ENCODE measurements at places on chromosomes 2 and 18.

GRCh38 chr2:199085261-199085660 lies 372.5 kb downstream of the SATB2 start:
- no peak for DNase-seq

DNA sequence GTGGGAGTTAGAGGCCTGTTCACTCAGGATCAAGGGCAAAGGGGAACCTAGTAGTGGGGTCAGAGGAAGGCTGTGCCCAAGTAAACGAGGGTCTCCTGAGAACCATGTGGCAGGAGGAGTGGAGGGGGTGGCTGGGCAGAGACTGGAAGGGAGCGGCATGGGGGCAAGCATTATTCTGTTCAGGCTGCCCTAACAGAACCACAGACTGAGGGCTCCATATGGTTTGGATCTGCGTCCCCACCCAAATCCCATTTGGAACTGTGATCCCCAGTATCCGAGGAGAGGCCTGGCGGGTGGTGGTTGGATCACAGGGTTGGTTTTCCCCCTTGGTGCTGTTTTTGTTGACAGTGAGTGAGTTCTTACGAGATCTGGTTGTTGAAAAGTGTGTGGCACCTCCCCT lies 287.0 kb downstream of the PHLPP1 start:
- DNase-seq: no peak

- DNase-seq: no peak
These were observed 268.9 kb downstream of the PLCL1 start for GRCh38 chr2:198073253-198073652.

GRCh38 chr2:240893363-240893844 lies 2.6 kb downstream of the MAB21L4 start:
- no peak for DNase-seq

DNA sequence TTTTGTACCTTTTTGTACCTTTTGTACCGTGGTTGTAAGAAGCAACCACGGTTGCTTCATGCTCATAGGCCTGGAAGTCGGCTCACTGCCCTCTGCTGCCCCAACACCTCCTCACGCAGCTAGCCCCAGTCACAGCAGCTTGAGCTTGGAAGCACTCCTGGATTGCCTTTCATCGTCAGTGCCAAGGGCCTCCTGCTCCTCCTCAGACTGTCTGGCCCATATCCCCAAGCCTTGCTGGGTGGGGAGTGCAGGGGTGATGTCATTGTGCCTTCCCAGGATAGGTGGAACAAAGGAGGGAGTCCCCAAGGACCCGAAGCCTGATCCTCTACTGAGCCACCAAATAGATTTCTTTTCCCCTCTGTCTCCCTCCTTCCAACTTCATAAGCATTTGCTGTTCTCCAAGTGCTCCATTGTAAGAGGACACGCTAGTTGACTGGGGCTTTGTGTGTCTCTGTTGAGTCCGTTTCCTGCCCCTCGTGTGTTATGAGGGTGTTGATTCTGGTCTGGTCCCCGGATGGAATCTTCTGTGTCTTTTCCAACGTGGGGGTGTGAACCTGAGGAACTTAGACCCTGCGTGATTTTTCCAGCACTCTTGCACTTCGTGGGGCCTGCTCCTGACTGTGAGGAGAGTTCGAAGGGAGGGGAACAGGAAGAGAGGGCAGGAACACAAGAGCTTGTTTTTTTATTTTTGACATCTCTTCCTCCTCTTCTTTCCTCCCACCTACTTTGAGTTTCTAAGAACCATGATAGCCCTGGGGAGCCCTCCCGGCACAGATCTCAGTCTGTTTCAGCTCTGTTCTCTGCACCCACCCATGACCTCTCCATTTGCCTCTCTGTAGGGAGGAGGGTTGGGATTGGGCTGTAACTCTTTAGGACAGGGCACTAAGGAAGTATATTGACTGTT lies 127.2 kb upstream of the EML6 start:
- no peak for DNase-seq

DNA sequence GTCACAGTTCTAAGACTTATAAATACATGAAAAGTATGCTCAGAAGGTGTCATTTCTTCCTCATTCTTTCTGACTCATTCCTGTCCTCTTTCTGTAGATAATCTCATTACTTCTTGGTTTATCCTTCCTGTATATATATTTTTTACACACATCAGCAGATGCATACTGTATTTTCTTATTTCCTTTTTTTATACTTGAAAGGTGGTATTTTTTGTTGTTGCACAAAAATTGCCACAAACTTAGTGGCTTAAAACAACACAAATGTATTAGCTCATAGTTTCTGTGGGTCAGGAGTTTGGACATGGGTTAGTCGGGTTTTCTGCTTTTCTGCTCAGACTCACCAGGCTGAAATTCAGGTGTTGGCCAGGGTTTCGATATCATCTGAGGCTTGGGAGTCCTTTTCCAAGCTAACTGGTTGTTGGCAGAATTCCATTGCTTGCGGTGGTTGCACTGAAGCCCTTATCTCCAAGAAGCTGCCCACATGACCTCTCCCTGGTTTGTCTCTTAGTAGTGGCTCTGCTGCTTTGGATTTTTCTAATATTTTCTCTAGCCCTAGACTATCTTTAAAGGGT lies 162.6 kb downstream of the FMNL2 start:
- no peak for DNase-seq

- no peak for DNase-seq
These were observed 45.2 kb downstream of the STRADB start for GRCh38 chr2:201496785-201497184.

DNA sequence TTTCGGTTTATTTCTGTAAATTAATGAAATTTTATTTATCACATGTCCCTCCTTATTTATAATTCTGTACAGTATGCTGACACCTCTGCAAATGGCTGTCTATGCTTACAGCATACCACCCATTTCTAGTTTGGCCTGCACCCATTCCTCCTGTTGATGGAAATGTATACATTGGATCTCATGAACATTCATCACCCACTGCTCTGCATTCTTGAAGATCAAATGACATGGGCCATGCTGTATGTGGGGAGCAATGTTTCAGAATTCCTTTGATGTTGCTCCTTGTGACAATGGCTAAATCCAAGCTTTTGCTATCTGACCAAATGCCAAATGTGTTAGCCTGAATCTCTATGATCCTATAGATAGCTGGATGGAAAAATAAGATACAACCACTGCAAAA lies 55.3 kb upstream of the ITGB6 start:
- DNase-seq: no peak

- no peak for DNase-seq
These were observed 584.2 kb downstream of the GALR1 start for GRCh38 chr18:77833807-77834206.

- DNase-seq: no peak
These were observed 148.0 kb upstream of the SLC14A2 start for GRCh38 chr18:45467293-45467692.

GRCh38 chr2:35378791-35379190 lies 976.8 kb upstream of the CRIM1 start:
- no peak for DNase-seq

- no peak for DNase-seq
These were observed 59.4 kb upstream of the SIX2 start for GRCh38 chr2:45068571-45069140.

DNA sequence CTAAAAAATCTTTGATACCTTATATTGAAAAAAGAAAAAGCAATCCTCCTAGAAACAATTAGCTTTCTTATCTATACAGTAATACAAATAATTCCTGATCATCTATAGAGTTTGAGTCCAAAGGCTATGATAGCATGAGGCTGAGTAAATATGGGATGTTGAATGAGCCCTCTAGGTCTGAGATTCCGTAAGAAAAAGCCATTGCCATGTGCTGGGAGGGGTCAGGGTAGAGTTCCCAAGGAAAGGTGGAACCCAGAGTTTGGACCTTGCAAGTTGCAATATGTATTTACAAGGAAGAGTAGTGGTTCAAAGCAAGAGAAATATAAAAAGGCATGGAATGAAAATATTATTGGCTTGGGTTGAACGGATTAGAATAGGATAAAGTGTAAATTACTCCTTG lies 178.1 kb downstream of the DCC start:
- DNase-seq: no peak

DNA sequence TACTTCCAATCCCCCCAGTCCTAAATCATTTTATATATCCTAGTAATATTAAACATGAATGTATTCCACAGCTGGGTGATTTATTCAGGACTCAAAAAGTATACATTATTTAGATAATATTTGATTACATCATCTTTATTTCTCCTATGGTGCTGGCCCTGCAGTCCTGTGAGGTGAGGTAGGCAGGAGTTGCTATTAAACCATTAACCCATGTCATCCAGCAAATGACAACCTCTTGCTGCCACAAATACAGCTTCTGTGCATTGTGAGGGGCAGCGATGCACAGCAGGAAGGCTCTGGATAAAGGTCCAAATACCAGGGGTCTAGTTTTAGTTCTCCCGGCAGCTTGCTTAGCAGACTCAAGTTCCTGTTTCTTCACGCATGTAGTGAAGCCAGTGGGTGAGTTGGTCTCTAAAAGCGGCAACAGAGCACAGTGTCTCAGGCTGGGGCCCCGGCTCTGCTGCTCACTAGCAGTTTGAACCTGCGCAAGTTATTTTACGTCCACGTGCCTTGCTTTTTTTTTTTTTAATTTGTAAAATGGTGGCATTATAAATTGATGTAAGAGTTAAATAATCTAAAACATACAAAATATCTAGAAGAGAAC lies 36.1 kb downstream of the INSIG2 start:
- DNase-seq: no peak

GRCh38 chr18:26719896-26720295 lies 145.6 kb downstream of the AQP4 start:
- DNase-seq: no peak

DNA sequence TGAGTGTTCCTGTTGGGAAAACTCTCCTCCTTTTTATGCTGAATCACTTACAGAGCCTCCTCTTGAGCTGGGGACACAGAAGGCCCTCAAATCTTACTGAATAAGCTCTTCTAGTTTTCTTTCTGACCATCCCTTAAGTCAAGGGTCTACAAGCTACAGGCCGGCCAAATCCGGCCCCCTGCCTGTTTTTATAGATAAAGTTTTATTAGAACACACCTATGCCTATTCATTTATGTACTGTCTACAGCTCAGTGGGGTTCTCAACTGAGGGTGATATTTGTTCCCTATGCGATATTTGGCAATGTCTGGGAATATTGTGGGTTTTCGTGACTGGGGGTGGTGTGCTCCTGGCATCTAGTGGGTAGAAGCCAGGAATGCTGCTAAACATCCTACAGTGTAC lies 14.0 kb downstream of the CDC42EP3 start:
- no peak for DNase-seq

DNA sequence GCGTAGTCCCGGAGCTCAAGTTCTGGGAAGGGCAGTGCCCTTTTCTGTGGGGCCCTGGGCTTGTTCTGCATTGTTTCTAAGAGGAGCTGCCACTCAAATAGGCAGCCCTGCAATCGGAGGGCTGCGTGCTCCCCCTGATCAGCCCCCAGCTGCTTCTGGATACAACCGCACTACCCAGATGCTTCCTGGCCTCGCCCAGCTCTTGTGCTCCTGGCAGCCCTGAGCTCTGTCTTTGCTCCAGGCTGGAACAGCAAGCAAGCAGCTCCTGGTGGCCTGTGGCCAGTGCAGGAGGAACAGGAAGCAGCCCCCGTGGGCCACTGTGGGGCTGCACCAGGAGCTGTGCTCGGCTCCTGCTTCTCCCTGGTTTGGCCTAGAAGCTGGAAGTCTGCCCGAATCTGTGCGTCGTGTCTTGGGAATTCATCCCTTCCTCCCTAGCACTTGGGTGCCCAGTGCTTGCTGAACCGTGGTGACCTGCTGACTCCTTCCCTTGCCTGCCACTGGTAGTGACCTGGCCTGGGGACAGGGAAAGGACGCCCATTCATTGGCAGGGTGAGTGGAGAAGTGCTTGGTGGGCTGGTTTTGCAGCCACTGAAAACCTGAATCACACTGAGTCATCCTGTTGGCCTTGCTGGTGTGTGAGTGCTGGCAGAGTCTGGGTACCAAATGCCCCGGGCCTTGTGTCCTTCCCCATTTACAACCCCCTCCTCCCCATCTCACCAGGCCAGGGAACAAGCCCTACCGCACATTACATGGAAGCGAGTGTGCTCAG lies 27.3 kb upstream of the NTSR2 start:
- no peak for DNase-seq

GRCh38 chr2:28433935-28434599 lies 41.4 kb downstream of the FOSL2 start:
- no peak for DNase-seq

DNA sequence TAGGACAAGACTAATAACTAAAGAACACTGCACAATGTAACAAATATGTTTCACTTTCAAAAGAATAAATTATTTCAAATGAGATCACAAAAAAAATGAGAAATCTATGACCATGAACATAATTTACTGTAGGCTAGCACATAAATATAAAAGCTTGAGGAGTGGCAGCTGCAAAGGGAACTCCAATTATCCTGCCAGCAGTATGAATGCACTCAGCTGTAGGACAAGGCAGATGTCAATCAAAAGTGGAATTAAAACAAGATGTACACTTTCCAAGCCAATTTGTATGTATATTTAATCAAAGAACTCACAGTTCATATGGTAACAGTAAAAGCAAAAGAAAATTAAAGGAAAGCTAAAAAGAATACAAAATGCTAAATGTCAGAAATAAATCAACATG lies 76.6 kb upstream of the NCKAP5 start:
- DNase-seq: no peak

DNA sequence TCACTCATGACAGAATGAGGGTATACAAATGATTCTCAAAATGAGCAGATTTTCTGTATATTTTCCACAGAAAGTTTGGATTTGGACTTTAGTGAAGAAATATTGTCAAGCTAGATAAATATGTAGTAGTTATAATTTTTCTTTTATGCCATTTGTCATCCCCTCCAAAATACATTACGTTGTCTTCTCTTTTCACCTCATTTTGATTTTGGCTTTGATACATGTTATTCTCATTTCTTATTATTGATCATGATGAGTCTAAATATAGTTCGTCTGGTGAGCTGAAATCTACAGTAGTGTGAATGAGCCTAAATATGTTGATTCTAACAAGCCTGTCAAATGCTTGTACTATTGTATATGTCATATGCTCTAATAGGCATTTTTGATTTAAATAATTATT lies 12.3 kb downstream of the DDX1 start:
- no peak for DNase-seq

GRCh38 chr2:157283468-157283867 lies 26.0 kb downstream of the GALNT5 start:
- no peak for DNase-seq

DNA sequence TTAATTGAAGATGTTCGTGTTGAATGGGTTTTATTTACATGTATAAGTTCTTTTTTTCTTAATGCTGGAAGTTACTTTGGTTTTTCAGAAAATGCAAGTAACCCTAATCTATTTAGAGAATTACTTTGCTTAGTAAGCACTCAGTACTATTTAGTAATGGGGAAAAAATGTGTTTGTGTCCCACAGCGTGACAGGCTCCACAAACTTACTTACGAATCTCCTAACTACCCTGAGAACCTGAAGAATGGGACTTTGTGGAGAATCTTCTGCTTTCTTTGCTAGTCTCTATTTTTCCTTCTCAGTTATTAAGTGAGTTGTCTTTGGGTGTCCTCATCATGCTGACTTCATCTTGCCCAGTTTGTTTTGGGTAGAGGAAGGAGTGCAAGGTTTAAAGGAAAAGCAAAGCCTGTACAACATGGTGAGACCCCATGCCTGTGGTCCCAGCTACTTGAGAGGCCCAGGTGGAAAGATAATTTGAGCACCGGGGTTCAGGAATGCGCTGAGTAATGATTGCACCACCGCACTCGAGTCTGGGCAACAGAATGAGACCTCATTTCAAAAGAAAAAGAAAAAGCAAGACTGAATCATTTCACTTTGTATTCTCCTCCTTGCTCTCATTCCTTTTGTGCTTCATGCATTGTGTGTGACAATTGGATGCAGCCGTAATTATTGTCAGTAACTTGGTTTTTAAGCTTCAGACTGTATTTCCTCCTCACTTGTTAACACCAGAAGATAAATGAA lies 10.2 kb downstream of the NEDD4L start:
- DNase-seq: no peak

Data from T-helper 17 cell (primary cell).